ENCODE measurements at places on chromosomes 1 and 21.

- no peak for DNase-seq
These were observed 3.3 kb upstream of the DHX9 start for GRCh38 chr1:182835806-182836205.

DNA sequence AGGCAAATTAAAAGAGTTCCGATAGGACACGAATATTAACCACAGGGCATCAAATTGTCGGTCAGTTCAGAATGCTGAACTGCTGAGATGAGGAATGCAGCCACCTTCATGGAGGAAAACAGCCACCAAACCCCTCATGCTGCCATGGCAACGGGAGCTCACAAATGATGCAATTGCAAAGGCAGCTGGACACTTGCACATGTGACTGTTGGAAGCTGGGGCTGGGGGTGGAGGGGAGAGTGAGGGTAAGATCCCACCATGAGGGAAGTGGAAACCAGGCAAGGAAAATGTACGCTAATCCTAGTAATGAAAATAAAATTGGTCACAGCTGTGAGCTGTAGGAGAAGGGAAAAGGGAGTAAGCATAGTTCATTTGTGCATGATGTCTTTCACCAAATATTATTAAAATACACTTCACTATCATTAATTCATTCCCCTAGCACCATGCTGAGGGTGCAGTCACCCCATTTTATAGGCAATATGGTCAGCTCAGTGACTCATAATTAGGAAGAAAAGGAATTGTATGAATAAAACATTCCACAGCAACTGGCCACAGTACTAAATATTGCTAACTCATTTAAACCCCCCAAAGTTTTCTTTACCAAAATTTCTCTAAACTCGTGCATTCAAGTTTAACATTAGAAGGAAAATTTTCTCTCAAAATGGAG lies 15.3 kb downstream of the BECN2 start:
- peak; percentile 65 for DNase-seq

DNA sequence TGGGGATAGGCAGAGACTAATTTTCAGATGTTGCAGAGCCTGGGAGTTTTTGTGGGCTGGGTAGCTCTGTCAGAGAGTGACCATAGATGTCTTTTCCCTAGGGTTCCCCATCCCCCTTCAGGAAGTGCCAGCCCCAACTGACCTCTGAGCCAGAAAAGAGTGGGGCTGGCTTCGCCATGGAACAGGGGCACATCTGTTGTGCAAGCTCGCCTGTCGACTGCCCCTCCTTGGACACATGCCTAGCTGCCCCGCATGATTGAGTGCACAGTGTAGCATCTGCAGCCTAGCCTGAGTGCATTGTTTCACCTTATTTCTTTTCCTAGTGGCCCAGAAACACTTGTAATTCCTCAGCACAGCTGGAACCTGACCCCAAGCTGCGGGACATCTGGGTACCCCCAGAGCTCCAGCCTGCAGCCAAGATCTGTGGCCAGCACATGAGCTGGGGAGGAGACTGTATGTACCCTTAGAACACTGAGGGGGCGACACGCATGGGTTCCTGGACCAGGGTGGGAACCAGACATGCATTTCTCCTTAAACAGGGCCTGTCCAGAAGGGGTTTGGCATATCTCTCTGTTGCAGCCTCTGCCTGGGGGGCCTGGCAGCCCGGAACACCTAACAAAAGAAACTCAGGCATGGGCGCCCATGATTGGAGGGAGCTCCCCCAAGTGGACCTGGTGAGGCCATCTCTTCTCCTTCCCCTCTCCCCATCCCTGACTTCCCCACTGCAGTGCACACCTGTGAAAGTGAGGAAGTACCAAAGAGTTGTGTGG lies 55.2 kb downstream of the SYT14 start:
- no peak for DNase-seq

DNA sequence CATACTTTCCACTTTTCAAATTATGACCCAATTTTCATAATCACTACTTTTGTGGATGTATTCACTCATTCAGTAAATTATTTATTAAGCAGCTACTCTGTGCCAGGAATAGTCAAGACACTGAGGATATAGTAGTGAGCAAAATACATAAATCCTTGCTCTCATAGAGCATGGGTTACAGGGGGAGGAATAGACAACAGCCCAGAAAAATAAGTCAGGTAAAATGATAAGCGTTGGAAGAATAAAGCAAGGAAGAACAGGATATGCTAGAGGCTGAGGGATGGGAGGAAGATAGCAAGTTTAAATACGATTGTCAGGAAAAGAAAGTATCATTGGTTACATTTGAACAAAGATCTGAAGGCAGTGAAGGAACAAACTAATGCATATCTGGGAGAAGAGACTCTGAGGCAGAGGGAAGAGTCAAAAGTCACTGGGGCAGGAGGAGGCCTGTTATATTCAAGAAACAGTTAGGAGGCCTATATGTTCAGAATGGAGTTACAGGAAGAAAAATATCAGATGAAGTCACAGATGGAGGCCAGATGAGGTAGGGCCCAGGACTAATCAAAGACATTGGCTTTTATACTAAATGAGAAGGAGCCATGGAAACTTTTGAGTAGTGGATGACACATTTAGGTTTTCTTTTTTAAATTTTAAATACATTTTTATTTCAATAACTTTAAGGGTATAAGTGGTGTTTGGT lies 42.9 kb downstream of the SEC22B start:
- no peak for DNase-seq
